ENCODE measurements at places on chromosomes 1 and 21.

- no peak for DNase-seq
Observed at GRCh38 chr1:106290805-106291501, 765.5 kb upstream of the PRMT6 start.

DNA sequence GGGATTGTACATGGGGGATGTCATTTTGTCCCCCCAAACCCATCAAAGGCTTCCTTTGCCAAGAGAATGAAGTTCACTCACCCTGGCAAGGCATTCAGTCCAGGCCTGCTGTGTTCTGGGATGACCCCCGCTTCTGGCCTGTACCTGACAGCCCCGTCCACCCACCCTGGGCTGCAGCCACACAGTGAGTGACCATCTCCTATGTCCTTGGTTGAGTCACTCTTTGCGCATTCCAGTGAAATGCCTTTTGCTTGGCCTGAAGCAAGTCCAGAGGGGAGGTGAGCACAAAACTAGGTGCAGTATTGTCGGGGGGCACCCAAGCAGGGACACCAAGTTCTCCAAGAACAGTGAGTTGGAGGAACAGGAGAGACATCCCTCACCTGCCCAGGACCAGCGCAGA lies 10.2 kb downstream of the TMPRSS3 start:
- no peak for DNase-seq

DNA sequence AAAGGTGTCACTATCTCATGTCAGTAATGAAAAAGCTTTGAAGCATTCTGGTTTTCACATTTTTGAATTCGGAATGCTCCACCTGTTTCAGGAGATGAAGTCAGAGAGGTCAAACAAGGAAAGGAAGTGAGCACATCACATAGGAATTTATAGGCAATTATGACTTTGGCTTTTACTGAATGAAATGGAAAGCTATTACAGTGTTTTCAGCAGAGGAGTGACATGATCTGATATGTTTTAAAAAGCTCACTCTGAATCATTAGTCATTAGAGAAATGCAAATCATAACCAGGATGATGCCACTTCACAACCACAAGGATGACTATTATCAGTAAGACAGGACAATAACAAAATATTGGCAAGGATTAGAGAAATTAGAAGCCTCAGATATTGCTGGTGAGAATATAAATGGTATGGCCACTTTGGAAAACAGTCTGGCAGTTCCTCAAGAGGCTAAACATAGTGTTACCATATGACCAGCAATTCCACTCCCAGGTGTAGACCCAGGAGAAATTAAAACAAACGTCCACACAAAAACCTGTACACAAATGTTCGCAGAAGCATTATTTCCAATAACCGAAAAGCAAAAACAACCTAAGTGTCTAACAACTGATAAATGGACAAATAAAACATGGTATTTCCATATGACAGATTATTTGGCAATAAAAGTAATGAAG lies 7.5 kb downstream of the TAF1A start:
- no peak for DNase-seq

GRCh38 chr21:34827445-34828235 lies 158.8 kb downstream of the CLIC6 start:
- no peak for DNase-seq

DNA sequence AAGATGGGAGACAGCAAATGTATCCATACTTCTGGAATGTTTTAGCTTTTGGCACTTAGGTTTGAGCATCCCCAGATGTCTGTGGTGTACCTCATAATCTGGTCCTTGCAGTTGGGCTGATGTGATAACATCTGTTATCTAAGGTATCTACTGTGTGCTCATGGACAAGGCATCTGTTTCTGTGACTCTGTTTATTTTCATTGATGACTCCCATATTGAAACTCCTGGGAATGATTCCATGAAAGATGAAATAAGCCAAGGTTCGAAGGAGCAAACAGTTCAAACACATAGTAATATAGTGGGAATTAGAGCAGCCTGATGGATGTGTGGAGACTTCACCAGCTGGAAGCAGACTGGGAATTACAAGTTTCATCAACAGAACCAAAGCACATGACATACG lies 20.7 kb upstream of the TRIM45 start:
- DNase-seq, result no peak

- DNase-seq, result no peak
Observed at GRCh38 chr1:234292548-234292947, 80.7 kb upstream of the COA6 start.

- DNase-seq, result peak; percentile 57
Observed at GRCh38 chr1:236141447-236142252, 689 bp upstream of the GPR137B start.

DNA sequence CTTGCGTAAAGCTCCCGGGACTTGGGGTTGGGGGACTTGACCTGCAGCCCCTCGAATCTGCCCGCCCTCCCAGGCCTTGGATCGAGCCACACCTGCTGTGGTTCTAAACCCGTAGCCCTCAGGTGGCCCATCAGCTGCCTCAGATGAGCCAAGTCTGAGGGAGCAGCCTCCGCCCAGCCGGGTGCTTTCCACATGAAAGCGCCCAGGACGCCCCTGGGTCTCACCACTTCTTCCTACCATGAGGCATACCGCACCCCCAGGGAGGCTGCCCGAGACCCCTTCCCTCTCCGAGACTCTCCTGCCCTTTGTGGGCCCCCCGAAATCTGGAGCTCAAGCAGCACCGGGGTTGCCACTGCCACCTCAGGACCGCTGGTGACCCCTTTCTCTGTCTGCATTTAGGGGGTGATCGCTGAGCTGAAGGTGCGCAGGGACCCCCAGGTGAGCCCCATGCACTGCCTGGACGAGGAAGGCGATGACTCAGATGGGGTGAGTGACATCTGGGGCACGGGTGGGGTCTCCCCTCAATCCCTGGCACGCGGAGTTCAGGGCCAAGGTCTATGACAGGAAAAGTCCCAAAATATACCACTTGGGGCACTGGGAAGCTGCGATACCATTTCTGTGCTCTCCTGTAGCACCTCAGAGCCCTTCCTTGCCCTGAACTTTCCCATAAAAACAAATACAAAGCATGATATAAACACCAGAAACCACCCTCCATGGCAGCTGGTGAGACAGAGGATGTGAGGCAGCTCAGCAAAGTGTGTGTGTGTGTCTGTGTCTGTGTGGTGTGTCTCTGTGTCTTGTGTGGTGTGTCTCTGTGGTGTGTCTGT lies 68.5 kb downstream of the SLC19A1 start:
- no peak for DNase-seq

DNA sequence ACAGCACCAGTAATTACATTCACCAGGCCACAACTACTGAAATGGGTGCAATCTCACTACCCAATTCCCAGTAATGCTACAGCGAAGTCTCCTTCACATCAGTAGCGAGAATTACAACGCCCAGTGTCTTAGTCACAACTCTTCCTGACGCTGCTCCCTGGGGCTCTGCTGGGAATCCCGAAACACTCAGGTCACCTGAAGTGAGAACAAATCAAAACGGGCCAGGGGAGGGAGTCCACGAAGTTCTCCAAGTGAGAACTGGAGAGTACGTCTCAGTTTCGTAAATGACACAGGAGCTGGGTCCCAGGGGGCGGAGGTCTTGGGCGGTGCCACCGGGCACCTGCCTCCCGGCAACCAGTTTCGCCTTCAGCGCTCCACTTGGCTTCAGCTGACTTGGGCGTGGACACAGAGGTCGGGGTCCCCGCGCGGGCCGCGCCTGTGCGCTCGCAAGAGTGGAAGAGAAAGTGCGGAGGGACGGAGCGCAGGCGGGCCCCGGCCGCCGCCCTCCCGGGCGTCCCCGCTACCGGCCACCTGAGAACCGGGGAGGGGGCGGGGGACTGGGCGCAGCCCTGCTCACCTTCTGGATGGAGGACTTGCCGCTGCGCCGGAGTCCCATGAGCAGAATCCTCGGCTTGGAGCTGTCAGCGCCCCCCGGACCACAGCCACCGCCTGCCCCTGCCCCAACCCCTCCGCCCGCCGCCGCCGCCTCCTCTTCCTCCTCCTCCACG lies 575 bp downstream of the RRAGC start:
- peak; percentile 21 for DNase-seq

DNA sequence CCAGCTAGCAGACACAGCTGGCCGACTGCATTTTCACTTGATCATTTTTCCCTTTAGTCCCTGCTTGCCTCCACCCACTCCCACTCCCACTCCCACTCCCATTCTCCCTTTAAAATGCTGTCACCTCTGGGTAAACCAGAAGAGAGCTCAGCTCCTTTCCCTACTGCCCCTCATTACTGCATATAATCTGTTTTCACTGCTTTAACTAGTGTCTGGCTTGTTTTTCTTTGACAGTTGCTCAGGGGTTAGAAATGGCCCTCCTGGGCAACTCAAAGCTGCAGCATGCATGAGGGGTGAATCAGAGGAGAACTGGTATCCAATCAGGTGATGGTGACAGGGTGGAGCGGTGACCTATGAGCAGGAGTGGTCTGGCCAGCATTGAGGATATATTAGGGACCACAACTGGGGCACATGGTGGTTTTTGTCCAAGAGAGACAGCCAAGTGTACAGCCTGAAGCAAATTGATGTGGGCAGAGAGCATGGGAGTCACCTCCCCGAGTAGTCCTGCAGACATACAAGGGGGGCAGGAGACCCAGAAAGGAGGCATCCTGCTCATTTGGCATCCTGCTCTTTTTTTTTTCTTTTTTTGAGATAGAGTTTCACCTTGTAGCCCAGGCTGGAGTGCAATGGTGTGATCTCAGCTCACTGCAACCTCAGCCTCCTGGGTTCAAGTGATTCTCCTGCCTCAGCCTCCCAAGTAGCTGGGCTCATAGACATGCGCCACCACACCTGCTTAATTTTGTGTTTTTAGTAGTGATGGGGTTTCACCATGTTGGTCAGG lies 42.6 kb upstream of the SRSF10 start:
- no peak for DNase-seq

DNA sequence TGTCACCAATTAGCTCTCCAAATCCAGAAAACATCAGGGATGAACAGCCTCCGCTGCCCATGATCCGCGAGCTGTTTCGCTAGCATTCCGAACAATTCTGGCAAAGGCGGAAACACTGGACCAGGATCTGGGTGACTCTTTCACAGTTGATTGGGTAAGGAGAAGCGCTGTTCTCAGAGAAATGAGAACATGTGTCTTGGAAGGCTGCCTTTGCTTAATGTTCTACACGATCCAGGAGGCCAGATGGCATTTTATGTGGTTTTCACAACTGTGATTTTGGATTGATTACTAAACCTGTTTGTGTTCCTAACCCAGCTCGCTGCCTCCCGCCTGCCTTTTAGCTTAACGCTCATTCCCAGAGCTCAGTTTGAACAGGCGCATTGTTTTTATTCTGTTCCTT lies 144.0 kb downstream of the KIF26B start:
- no peak for DNase-seq

DNA sequence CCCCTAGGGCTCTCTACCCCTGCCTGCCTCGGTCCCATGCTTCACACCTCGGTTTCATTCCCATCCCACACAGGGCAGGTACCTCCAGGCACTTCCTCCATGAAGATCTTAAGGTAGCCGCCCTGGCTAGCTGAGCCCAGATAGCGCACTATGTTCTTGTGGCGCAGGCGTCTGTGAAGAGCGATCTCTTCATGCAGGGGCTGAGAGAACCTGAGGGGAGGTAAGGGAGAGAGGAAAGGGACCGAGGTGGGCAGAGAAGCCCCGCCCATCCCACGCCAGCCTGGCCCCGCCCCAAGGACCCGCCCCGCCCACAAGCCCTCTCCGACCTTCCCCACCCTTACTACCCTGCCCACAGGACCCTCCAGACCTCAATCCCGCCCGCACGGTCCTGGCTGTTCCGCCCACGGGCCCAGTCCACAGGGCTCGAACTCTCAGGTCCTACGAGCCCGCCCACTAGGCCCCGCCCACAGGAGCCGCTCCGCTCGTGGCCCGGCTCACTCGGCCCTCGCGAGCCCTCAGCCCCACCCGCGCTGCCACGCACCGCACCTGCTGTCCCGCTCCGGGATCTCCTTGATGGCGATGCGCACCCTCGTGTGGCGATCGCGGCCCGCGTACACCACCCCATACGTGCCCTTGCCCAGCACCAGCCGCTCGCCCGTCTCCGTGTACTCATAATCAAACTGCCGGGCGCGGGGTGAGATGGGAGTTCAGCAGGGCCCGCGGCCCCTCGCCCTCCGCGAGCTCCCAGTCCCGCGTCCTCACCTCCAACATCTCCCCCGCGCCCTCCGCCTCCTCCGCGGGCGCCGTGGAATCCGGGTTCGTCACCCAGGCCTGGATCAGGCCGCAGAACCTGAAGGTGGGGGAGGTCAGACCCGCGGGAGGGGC lies 6.4 kb downstream of the MAP3K6 start:
- no peak for DNase-seq

- DNase-seq, result no peak
Observed at GRCh38 chr1:44605914-44606615, 68.2 kb downstream of the TMEM53 start.

DNA sequence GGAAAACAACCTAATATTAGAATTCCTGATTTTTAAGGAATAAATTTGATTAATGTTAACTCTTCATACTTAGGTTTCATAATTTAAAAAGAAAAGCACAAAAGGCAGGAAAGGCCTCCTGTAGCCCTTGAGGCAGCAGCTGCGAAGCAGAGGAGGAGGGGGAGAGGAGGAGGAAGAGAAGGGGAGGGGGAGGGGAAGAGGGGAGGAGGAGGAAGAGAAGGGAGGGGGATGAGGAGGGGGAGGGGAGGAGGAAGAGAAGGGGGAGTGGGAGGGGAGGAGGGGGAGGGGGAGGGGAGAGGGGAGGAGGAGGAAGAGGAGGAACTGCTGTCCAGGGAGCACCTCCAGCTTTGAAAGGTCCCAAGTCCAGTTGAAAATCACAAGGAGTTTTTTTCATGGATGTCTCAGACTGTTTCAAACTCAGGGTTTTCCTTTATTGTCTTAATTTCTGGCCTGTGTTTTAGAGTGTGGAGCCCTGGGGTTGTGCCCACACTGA lies 35.1 kb upstream of the DIP2A start:
- no peak for DNase-seq

- no peak for DNase-seq
Observed at GRCh38 chr1:32031578-32032274, 18.1 kb downstream of the KHDRBS1 start.

DNA sequence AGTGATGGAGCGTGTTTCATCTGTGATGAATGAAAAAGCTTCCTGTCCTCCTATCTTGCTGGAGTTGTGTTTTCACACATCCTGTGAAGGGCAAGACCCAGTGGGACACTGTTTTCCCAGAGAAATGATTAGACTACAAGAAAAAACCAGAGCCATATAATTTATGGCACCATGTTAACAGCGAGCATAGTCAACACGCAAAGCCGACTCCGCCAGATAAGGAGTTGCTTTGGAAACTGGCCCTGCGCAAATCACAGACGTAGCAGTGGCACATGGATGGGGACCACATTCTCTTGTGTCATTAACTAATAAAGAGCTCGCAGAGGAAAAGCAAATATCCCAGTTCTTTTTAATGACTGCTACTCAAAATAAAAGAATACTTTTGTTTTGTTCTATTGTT lies 471.2 kb upstream of the RUNX1 start:
- DNase-seq, result no peak

GRCh38 chr1:200977071-200977754 lies 46.3 kb downstream of the KIF21B start:
- DNase-seq, result no peak

DNA sequence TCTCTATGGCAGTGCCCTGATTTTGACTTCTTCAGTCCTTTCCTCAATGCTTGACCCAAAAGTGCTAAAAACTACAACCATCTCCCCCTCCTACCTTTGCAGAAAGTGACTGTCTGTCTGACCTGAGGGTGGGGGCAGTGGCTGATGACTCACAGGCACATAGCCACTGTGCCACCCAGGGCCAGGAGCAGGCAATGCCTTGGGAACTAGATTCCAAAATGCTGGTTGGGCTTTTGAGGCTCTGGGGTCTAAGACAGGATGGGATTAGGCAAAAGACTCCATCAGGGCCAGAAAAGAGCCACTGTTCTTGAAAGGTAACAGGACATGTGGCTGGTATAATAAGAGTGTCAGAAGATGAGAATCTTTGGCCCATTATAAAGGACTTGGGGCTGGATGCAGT lies 129.5 kb upstream of the KIAA0040 start:
- no peak for DNase-seq

Measured in neuronal stem cell (in vitro differentiated cells).